ENCODE measurements at places on chromosomes 2 and 18.

DNA sequence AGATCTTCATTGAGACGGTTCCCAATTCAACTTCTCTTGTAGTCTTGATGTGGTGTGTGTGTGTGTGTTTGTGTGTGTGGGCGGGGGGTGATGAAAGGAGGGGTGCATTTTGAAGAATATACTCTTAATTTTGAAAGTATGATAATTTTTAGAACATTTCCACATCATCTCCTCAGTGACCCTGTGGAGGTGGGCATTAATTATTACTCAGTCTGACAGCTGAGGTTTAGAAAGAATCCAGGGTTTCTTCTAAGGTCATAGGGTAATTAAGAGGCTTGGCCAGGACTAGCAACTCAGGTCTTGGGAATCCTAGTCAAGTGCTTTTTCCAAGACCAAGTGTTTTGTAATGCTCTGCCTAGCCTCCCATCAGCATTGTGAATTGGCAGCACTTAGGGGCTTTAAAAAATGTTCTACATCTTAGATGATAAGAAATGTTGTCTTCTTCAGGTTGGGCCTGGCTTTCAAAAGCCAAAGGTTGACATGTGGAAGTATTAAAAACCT lies 100.5 kb downstream of the SPTBN1 start:
- DNase-seq = peak; percentile 60

GRCh38 chr2:86323273-86324021 lies 14.0 kb downstream of the REEP1 start:
- DNase-seq = peak; percentile 42

DNA sequence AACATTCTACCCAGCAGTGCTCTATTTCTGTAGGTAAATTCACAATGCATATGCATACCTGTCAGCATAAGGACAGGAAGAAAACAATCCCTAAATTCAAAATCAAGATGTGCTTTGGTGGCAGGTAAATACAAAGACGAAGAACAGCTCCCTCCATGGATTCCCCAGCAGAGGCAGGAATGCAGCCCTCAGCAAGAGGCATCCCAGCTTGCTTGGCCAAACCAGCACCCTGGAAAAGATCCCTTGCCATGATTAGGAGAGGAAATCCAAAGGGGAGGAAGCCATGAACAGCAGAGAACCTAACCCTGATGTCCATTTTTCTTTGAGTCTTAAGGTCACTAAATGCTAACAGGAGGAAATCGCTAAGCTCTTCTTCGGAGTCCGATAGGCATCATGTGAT lies 91.2 kb downstream of the KCTD1 start:
- no peak for DNase-seq

DNA sequence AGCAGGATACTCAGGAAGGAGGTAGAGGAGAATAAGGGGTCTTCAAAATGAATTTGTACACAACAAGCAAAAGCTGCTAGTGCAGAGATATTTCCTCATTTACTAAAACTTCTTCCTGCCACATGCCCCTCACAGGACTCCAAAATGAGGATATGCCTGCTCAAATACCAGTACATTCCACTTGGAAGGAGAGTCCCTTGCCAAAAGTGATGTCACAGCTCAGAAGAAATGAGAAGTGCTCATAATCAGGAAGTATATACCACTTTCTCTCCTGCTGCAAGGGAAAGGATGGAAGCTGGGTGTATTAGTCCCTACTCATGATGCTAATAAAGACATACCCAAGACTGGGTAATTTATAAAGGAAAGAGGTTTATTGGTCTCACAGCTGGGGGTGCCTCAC lies 87.7 kb upstream of the FSHR start:
- no peak for DNase-seq

GRCh38 chr2:17375262-17375661 lies 143.0 kb downstream of the RAD51AP2 start:
- peak; percentile 82 for DNase-seq

GRCh38 chr18:70036771-70037347 lies 89.2 kb upstream of the CD226 start:
- DNase-seq = no peak

GRCh38 chr2:233075141-233075965 lies 15.2 kb downstream of the INPP5D start:
- peak; percentile 33 for DNase-seq

GRCh38 chr18:62979176-62979575 lies 263.8 kb downstream of the PHLPP1 start:
- no peak for DNase-seq

DNA sequence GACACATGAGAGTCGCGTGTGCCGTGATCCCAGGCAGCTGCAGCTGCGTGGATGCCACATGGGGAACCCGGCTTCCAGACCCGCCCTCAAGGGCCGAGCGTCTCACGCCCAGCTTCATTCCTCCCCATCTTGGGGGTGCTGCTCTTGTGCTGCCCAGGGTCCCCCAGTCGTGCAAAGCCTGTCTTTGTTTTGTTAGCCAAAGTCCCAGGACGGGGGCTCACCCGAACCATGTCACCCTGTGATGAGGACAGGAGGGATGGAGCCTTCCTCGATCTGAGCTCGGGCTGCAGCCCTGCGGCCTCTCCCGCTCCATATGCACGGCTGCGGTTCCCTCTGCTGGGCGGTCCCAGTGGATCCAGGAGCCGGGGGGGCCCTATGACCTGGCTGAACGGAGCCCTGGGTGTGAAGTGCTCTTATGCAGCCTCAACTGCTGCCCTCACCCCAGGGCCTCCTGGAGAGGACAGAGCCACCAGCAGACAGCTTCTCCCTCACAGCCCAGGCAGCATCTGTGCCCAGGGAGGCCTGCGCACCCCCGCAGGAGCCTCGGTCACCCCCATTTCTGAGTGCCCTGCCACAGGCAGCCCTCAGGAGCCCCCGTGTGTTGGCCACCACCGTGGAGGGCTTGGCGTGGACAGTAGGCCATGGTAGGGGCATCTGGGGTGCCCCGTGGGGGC lies 99.0 kb upstream of the CTDP1 start:
- DNase-seq = peak; percentile 45

DNA sequence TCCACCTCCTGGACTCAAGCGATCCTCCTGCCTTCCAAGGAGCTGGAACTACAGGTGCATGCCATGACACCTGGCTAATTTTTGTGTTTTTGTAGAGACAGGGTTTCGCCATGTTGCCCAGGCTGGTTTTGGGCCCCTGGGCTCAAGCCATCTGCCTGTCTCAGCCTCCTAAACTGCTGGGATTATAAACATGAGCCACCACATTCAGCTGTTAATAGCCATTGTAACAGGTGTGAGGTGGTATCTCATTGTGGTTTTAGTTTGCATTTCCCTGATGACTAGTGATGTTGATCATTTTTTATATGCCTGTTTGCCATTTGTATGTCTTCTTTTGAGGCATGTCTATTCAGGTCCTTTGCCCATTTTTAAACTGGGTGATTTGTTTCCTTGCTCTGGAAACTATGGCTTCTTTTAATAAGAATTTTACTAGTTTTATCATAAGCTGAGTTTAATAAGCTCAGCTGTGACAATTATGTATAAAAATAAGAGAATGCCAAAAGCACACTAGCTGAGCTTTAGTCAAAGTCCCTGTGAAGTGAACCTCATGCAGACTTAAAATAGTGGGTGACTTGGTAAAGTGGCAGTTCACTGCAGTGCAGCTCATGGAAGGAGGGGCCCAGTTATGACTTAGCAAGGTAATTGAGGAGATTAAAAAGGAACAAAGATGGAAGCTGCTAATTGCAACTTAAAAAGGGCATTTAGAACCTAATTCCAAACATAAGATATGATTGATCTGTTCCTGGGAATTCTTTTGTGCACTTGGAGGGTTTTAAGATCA lies 465.1 kb downstream of the TGIF1 start:
- no peak for DNase-seq

DNA sequence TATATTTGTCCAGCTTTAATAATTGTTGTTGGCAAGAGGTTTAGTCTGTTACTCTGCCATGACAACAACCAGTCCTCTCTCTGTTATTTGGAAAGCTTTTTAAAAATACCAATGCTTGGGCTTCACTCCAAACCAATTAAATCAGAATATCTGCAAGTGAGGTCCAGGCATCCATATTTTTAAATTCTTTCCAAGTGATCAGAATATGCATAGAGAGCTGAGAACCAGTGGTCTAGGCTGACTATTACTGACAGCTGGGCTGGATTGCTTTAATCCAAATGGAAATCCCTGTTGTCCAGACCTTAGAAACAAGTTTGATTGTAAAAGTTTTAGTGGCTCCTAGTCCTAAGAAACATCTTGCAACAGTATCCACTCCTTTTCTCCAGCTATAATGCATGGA lies 1059.7 kb upstream of the ACVR2A start:
- DNase-seq = no peak

DNA sequence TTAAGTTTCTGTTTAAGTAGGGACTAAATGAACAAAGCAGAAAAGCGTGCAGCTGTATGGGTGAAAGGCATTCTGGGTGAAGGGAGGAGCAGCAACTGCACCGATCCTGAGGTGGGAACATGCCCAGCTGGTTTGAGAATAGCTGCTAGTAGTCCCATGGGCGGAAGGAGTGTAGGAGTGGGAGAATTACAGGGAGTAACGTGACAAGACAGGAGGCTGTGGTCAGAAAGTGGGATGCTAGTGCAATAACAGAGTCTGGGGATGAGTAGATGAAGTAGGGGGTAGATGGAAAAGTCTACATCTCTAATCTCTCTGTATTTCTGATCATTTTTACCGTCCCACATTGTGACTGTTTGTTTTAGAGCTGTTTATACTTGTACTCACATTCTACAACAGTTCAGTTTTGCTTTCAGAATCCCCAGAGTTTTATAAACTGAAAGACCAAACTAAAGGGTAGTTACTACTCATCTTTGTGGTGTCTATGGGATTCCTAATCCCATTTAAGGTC lies 118.9 kb downstream of the LCLAT1 start:
- no peak for DNase-seq

DNA sequence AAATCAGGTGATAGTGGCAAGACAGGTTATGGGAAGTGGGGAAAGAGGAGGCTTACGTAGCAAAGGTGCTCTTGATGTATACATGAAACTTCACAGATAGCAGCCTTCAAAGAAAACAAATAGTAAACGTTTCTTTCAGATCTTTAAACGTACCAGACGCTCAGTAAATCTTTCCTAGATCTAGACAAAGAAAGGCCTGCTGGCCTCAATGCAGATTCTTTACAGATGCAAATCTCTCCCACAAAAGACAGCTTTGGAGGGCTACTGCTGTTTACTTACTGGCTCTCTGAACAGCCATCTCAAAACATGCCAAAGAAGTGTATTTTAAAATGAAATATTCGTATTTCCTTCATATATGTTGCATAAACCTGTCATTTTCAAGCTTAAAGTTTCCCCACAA lies 1279.9 kb upstream of the NRXN1 start:
- DNase-seq = peak; percentile 57

- DNase-seq = no peak
These were observed 150.2 kb downstream of the TMEFF2 start for GRCh38 chr2:192044496-192044895.

GRCh38 chr2:30866974-30867373 lies 59.7 kb upstream of the CAPN13 start:
- DNase-seq = no peak

DNA sequence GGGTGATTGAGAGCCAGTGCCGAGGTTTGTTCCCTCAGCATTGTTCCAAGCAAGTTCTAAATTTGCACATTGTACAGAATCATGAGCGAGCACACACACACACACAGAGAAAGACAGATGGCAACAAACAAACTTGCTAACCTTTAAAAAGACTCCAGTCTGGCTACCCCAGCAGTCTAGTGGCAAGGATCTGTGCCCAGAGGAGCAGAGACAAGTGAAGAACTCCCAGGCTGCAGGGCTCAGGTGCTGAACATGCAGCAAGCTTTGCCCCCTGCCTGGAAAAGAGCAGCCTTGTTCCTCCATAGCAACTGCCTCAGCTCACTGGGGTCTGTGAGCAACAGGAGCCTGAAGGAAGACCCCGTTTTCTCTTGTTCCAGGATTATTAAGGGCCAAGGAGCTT lies 169.2 kb upstream of the CCDC68 start:
- no peak for DNase-seq

GRCh38 chr2:134014196-134014960 lies 239.5 kb upstream of the MGAT5 start:
- no peak for DNase-seq

DNA sequence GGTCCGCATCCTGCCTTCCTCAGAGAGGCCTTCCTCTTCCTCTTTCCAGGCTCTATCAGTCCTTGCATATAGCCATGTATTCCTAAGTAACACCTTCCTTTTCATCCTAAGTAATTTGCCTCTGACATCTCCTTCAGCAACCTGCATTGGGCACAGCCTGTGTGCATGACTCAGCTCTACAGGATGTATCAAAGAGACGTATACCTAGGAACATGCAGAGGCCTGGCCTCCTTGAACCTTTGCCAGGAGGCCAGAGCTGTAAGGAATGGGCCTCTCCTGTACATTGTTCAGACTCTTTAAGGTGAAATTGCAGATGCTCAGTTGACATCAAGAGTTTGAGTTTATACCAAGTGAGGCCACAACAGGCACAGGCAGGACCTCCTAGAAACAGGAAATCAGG lies 76.0 kb upstream of the CELF4 start:
- DNase-seq = no peak

DNA sequence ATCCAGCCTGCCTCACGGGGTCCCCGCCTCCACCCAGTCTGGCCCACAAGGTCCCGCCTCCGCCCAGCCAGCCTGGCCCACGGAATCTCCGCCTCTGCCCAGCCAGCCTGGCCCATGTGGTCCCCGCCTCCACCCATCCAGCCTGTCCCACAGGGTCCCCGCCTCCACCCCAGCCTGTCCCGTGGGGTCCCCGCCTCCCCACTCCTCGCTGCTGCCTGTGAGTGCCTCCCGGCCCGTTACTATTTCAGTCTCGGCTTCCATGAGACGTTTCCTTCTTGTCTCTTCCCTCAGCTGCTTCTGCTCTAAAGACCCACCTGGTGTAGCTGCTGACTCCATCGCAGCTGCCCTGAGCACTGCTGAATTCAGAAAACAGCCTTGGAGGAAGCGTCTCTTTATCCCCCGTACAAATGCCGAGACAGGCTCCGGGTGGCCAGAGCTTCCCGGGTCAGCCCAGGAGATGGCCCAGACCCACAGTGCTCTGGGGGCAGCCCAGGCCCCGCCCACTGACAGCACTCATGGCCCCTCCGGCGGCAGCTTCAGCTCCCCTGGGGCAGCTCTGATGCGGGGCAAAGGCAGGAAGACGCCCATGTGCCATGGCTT lies 69.8 kb downstream of the NFATC1 start:
- peak; percentile 75 for DNase-seq
